GM23338 (cell line): ENCODE measurements at places on chromosomes 7 and 10. TPM values are rescaled to one million over a fixed set of nuclear protein-coding genes. Genes with fewer than 3 reads are reported as not detected.

DNA sequence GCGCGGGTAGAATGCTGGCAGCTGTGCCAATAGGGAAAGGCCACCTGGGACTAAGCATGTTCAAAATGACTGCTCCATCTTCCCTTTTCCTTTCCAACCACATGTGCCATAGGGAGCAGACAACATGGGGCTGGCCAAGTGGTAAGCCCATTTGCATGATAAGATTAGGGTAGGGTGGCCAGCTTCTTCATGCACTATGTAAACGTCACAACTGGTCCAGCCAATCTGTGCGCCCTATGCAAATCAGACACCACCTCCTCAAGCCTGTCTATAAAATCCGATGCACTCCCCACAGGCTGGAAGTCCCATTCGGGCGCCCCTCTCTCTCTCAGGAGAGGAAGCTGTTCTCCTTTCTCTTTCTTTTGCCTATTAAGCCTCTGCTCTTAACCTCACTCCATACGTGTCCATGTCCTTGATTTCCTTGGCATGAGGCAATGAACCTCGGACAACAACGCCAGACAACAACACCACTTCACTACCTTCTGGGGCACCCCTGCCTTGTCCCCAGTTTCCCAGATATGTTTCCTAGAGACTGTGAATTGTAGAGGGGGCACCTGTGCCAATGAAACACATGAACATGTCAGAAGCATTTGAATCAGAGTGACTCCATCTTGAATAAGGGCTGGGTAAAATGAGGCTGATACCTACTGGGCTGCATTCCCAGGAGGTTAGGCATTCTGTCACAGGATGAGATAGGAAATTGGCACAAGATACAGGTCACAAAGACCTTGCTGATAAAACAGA lies 19.1 kb upstream of the EXOC6 start:
- H3K27me3 ChIP-seq: no peaks in the 10 kb centered on the region
- H3K27ac ChIP-seq: no peak overlapping the region
- H3K4me1 ChIP-seq: 0 out of 2 replicates have a peak, but pooled peaks cover under 1% of the 10 kb centered on the region
- peak; percentile 26 for DNase-seq

- H3K4me3 ChIP-seq: no peak overlapping the region
- H3K36me3 ChIP-seq: no peaks in the 10 kb centered on the region
- DNase-seq: no peak
- no peaks in the 10 kb centered on the region for H3K27me3 ChIP-seq
- no peak overlapping the region for H3K27ac ChIP-seq
- no peaks in the 10 kb centered on the region for H3K4me1 ChIP-seq
Measured at GRCh38 chr10:95425592-95426465, 135.0 kb upstream of the PDLIM1 start.

DNA sequence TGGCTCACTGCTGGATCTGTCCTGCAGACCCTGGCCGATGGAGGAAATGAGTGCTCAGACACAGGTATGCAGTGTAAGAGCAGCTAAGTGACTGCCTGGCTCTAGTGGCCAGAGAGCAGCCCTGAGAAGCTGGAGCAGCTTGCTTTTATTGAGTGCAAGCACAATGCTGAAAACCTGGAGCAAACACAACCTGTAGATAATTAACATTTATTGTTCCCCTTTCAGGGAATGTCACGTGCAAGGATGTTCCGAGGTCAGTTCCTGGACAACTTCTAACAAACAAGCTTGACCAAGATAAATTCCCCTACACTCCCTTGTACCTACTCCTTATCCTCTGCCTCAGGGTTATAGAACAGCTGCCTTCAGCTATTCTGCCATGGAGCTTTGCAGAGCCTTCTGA lies 31.3 kb downstream of the DDC start:
- H3K4me1 ChIP-seq: peaks cover 9% of the 10 kb centered on the region; the same call in 1 of the 2 replicates
- H3K4me3 ChIP-seq: no peak overlapping the region

The MYL7 gene
- polyA plus RNA-seq: 4.8 and 8.3 TPM in 2 replicates

- H3K4me1 ChIP-seq: no peaks in the 10 kb centered on the region
- no peak overlapping the region for H3K27ac ChIP-seq
- no peak overlapping the region for H3K4me3 ChIP-seq
- H3K27me3 ChIP-seq: no peaks in the 10 kb centered on the region
- H3K36me3 ChIP-seq: peaks cover 12% of the 10 kb centered on the region; the same call in 1 of the 2 replicates
Measured at GRCh38 chr10:102101152-102101551, 19.0 kb downstream of the LDB1 start.
